ENCODE measurements at places on chromosomes 7 and 10.

DNA sequence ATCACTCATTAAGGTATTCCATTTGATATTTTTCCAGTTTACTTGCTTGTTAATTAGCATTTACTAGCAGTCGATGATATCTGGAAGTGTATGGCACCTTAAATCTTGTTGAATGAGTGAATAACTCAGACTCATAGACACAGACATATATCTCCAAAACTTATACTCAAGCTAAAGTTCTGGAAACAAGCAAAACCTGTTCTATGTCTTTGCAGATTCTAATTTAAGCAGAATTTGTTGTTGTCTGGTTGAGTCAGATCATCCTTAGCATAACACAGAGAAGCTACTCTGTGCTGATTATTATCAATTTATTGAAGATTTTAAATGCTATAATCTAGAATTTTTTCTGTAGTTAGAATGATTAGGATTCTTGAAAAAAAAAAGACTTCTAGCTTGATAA, 296.2 kb downstream of the MDFIC start:
- DNase-seq, result no peak

DNA sequence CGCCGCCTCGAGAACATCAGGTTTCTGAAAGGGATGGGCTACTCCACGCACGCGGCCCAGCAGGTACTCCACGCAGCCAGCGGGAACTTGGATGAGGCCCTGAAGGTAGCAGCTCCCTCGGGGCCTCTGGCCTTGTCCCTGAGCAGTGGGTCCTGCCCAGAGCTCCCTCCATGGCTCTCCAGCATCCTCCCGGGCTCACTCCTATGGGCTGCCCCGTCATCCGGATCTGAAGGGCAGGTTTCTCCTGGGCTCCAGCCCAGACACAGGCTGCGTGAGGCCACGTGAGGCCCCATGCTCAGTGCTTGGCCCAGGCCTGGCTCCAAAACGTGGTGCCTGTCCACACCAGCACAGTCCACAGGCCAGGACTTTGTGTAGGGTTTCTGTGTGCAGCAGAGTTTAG, 32.5 kb downstream of the NUB1 start:
- DNase-seq, result no peak

DNA sequence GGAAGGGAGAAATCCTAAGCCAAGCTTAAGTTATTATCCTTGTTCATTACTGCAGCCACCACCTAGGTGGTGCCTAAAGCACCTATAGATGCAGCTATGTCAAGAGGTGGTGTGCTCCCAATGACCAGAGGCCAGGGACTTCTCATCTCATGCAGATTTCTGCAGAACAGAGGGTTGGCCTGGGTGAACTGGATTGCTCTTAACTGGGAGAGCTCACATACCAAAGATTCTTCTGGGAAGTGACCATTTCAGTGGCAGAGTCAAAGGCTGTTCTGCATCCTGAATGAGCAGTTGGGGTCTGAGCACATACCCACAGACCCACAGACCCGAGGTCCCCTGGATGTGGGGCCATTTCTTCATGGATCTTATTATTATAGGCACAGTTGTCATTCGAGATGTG, 2.1 kb upstream of the CRHR2 start:
- no peak for DNase-seq

DNA sequence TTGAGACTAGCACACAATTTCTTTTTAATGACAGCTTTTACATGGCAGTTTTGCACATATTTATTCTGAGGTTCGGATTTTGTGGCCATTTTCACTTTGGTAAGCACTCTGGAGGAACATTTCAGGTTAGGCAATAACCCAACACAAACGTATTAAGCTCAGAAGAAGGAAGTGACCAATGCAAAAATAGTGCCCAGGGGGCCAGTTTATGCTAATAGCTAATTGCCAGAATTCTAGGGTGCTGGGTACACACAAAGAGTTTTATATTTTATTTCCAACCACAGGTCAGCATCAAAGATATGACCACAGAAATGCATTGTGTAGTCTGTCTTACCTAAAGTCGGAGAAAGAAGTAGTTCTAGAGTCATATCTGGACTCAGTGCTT, 8.4 kb upstream of the AGR2 start:
- peak; percentile 37 for DNase-seq

GRCh38 chr7:139613971-139614411, 90.5 kb downstream of the CLEC2L start:
- peak; percentile 68 for DNase-seq

DNA sequence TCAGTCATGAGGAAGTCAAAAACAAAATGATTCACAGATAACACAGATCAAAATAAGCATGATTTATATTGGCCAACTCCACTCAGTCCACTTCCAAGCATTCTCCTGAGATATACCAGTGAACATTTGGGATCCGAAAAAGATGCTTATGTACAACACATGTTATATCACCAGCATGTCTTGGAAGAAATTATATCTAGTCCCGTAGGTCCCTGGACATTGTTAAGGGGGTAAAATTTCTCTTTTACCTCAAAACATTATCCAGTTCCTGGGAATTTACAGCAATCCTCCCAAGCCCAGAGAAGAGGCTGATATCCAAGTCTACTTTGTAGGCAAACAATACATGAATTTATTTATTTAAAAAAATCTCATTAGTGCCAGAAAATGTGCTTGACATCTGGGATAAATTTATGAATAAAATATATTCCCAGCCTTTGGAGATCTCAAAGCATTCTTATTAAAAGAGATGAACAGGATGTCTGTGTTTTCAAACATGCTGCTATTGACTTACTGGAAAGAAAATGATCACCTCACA, 582.2 kb upstream of the ZWINT start:
- no peak for DNase-seq

DNA sequence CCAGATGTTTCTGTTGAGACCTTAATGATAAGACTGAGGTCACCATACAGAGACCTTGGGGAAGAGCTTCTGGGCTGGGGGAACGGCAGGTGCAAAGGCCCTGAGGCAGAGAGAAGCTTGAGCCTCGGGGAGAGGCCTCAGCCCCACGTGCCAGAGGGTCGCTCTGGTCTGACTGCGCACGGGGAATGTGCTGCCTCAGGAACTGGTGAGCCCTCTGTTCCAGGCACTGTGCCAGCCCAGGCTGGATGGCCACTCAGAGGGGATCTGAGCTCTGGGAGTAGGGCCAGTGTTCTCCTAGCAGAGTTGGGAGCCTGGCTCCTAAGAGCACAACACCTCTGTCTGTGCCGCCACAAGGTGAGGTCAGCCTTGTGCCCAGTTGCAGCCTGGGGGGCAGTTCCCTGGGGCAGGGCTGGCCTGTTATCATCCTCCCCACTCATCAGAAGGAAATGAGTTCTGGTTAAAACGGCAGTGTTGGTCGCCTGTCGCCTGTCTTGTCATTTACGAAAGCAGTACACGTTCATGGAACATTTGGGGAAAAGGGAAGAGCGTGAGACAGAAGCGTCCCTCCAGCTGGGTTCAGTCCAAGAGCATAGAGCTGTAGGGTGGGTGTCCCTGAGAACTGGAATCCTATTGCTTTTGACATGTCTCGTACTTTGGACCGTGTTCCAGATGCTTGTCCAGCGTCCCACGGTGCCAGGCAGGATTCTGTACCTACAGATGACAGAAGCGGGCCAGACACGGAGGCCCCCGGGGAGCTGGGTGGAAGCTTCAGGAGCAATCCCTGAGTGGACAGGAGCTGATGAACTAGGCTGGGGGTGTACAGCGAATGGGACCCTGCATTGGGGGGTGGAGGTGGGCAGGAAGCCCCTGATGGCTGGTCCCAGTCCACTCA, 4.3 kb downstream of the TTYH3 start:
- peak; percentile 30 for DNase-seq

- peak; percentile 42 for DNase-seq
Observed at GRCh38 chr10:12103802-12104201, 25.7 kb upstream of the SEC61A2 start.

DNA sequence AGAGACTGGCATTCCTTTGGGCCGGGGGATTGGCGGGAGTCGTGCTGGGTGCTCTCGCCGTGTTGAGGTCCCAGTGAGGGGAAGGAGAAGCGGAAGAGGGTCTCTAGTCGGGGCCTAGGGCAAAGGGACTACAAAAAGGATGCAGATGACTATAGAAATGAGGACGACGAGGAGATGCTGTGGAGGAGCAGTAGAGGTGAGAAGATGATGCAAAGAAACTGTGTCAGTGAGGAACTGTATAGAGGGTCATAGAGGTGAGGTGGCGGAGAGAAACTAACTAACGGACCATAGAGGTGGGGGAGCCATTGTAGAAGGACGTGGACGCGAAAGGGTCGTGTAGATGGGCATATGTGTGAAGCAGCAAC, 324 bp downstream of the TWNK start:
- no peak for DNase-seq

DNA sequence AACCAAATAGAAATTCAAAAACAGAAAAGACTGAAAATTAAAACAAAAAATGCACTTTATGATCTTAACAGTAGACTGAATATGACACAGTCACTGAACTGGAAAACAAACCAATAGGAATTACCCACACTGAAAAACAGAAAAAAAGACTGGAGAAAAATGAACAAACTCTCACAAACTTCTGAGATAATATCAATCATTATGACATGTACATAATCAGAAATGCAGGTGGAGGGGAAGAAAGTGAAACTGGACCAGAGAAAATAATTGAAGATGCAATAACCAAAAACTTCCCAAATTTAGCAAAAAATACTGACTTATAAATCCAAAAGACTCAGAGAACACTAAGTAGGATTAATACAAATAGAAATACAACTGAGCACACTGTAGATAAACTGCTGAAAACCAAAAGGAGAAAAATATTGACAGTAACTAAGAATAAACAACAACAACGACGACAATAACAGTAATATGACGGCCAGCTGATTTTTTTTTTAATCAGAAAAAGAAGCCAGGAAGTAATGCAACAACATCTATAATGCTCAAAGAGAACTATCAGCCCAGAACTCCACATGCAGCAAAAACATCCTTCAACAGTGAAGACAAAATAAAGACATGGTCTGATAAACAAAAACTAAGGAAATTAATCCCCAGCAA, 108.1 kb downstream of the ZFAND4 start:
- no peak for DNase-seq

- no peak for DNase-seq
Observed at GRCh38 chr10:102800611-102801335, 36.4 kb downstream of the CYP17A1 start.

- no peak for DNase-seq
Observed at GRCh38 chr7:148434181-148434757, 156.3 kb upstream of the C7orf33 start.

- DNase-seq, result peak; percentile 7
Observed at GRCh38 chr10:132932461-132933307, 9.7 kb downstream of the CFAP46 start.

DNA sequence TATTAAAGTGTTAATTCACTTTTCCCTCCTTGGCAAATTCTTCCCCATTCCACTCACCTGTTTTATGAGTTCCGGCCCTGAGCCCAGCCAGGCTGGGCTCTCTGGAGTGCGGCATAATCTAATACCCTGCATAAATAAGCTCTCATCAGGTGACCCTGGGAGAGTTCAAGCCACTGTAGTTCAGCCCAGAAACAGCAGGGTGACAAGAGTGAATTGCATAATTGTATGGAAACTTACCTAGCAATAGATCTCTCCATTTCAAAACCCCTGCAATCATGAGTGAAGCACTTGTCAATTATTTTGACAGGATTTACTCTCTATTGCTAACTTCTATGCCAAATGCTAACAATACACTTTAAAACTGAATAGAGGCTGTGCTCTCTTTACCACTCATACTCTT, 94.7 kb downstream of the OSBPL3 start:
- no peak for DNase-seq

- DNase-seq, result no peak
Observed at GRCh38 chr7:148049068-148049467, 541.5 kb upstream of the C7orf33 start.

DNA sequence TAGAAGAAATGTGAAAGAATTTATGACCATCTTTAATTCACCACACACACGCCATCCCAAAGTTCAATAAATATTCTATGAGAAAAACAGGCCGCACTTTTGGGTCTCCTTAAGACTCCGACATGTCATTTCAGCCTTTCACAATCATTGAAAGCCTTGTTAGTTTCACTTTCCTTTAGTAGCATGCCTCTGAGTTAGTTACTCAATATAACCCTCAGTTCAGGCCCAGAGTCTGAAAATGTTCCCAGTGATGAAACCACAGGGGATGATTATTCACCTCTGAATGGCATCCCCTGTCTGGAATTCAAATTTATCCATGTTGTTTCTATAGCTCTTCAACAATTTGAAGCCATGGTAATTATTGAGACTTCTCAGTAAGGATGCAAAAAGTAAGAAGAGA, 278.1 kb upstream of the NRP1 start:
- peak; percentile 39 for DNase-seq

- DNase-seq, result peak; percentile 89
Observed at GRCh38 chr10:24866604-24867583, 85.5 kb downstream of the PRTFDC1 start.

- DNase-seq, result no peak
Observed at GRCh38 chr10:106242301-106242700, 922.2 kb downstream of the SORCS1 start.

DNA sequence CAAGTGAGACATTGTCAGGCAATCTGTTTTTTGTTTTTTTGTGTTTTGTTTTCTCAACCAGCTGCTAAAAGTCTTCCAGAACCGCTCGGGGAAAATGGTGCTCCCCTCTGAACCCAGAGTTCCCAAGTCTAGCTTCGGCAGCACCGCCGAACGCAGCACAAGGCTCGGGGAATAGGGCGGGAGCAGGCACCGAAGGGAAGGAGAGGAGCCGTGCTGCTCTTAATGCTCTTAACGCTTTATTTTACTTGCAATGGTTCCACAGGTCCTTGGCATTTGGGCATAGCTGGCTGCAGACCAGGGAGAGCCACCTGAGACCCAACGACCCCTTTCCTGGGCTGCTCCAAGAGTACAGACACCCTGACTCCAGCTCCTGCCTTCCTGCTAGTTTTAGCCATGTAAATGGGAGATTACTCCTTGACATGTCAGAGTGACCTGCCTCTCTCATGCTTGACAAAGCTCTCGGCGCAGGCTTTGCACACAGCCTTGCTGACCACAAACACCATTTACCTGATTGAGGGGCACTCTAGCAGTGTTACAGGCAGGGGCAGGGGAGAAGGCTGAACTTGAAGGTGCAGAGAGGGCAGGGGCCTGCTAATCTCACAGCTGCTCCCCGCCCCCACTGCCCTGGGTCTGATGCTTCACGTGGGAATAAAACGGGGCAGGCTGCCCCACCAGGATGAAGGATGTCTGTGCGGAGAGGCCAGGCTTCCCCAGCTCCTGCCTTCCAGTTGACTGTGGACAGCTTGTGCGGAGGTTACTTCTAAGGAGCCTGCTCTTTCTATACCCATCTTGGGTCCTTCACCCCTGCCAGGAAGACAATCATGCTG, 58.6 kb upstream of the EFCAB10 start:
- no peak for DNase-seq

GRCh38 chr7:34354899-34355298, 303.1 kb upstream of the NPSR1 start:
- DNase-seq, result peak; percentile 19

Measured in pons (tissue), 1 donor.